ENCODE measurements at places on chromosomes 3 and 15.

- no peak for DNase-seq
Measured at GRCh38 chr3:17579289-17580031, 163.0 kb downstream of the TBC1D5 start.

- no peak for DNase-seq
Measured at GRCh38 chr15:73870700-73871408, 2.5 kb upstream of the TBC1D21 start.

DNA sequence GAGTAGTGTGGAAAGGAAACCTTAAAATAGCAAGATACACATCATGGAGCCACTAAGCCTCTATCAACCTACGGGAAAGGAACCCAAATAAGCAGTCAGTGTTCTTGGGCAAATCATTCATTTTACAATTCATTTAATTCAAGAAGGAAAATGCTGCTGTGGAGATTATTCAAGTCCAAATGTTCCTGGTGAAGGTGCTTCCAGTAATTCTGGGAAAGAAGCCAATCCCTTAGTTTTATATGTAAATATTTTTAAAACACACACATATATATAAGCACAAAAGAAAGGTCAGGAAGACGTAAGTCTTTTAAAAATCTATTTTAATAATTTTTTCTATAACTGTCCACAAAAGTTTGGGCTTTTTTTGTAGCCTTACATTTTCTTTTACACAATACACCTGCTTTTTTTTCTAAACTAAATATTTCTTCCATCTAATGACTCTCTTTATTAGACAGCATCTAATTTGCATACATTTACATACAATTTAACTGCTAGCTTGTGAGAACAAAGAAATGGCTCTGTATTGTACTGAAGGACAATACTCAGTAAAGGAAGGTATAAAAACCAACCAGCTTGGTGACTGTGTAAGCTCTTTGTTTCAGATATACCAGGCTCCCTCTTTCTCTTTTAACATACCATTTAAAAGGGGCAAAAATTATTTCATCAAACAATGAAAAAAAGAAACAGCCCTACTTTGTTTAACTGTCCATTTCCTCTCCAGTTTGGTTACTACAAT lies 269.5 kb downstream of the ZBTB20 start:
- no peak for DNase-seq

GRCh38 chr15:85091990-85092389 lies 110.3 kb downstream of the PDE8A start:
- no peak for DNase-seq

- DNase-seq = no peak
Measured at GRCh38 chr15:57037548-57037947, 119.1 kb downstream of the TCF12 start.

- DNase-seq = peak; percentile 64
Measured at GRCh38 chr3:63993653-63994079, 29.6 kb downstream of the PSMD6 start.

- no peak for DNase-seq
Measured at GRCh38 chr3:5692446-5692845, 504.9 kb downstream of the EDEM1 start.

- DNase-seq = no peak
Measured at GRCh38 chr15:81849289-81849688, 196.5 kb downstream of the MEX3B start.

DNA sequence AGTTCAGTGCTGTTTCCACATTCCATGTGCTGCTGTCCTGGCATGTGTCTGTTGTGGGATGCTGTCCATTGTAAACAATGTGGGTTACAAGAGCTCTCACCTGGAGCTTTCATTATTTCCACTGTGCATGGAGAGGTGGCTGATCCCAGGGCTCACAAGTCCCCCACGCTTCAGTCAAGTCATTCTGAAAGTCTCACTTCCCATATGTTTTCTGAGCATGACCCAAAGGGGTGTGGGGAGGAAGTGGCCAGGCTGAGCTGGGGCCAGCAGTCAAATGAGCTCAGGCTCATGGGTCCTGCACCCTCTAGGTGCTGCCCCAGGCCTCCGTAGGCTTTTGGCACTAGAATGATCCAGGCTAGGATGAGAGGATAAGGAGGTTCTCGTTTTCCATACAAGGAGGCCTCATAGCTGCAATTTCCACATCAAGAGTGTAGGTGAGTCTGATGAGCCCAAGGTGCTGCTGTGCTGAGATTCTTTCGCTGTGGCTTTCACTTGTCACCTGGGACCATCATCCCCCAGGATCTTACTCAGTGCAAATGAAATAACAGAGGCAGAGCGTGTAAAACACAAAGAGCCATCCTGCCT lies 22.0 kb downstream of the STARD5 start:
- DNase-seq = no peak

DNA sequence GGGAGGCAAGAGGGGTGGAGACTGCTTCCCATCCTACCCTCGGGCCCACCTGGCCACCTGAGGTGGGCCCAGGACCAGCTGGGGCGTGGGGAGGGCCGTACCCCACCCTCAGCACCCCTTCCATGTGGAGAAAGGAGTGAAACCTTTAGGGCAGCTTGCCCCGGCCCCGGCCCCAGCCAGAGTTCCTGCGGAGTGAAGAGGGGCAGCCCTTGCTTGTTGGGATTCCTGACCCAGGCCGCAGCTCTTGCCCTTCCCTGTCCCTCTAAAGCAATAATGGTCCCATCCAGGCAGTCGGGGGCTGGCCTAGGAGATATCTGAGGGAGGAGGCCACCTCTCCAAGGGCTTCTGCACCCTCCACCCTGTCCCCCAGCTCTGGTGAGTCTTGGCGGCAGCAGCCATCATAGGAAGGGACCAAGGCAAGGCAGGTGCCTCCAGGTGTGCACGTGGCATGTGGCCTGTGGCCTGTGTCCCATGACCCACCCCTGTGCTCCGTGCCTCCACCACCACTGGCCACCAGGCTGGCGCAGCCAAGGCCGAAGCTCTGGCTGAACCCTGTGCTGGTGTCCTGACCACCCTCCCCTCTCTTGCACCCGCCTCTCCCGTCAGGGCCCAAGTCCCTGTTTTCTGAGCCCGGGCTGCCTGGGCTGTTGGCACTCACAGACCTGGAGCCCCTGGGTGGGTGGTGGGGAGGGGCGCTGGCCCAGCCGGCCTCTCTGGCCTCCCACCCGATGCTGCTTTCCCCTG lies 2.2 kb upstream of the FES start:
- DNase-seq = no peak

GRCh38 chr3:29540544-29540943 lies 259.7 kb downstream of the RBMS3 start:
- DNase-seq = no peak

All from A549 (cell line).